ENCODE measurements at places on chromosomes 7 and 10. TPM values are rescaled to one million over a fixed set of nuclear protein-coding genes. Genes with fewer than 3 reads are reported as not detected.

Gene GPR37
- total RNA-seq, result 3.7 TPM

Gene PRF1
- total RNA-seq, result not detected

Gene MEOX2
- total RNA-seq, result not detected

Gene SGCE
- total RNA-seq, result 23.0 TPM

Gene WASHC2C
- total RNA-seq, result 36.4 TPM

DNA sequence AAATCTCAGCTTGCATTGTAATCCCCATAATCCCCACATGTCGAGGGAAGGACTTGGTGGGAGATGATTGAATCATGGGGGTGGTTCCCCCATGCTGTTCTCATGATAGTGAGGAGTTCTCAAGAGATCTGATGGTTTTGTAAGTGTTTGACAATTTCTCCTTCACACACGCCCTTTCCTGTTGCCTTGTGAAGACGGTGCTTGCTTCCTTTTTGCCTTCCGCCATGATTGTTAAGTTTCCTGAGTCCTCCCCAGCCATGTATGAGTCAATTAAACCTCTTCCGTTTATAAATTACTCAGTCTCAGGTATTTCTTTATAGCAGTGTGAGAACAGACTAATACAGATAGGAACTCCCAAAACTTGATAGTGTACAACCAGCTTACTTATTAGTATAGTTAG, 98.6 kb downstream of the CREM start:
- peak; percentile 68 for DNase-seq

DNA sequence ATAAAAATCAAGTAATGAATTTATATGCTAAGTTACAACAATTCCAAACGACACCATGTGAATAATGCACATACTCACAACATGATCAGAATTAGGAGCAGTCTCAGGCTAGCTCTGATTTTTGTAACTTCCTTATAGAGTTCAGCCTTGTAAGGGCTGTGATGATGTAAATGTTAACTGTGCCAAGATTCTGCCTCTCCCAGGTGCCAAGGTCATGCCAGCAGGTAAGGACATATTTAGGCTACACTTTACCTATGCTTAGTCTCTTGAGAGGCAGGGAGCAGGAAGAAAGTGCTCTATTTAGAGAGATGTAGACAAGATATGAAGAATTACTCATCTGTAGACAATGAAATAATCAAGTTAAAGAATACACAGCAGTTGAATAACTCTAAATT, 53.6 kb upstream of the AGR3 start:
- peak; percentile 77 for DNase-seq

DNA sequence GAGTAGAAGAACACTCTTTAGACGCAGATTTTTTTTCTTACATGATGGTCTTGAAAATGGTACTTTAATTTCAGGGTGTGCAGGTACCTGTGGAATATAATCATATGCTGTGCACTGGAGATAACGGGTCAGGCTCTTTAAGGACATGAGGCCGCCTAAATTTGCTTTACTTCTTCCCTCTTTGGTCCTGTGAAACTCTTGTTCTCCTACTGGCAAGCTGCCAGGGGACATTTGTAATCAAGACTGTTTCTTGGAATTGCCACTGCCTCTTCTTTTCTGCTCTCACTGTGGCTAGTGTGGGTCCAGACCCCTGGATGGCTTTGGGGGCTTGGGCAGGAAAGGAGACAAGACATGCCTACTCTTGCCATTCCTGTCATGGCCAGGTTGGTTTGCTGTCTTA, 146.0 kb downstream of the SND1 start:
- DNase-seq, result no peak

DNA sequence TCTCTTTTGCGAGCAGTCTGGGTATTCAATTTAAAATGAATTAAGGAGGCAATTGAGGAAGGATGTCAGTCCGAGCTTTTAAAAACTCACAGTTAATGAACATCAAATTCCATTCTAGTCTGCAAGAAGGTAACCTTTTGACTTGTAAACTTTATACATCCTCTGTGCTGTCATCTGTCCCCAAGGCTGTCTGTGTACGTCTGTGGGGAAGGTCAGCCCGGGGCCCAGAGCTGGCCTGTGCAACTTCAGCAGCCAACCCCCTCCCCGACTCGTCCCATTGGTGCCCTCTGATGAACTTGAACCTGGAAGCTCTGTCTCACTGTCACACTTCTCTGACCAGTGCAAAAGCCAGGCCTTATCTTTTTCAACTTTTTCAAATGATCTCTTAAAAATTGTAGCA, 80.3 kb downstream of the CCDC3 start:
- DNase-seq, result no peak

GRCh38 chr7:55129541-55130394, 111.0 kb downstream of the EGFR start:
- DNase-seq, result peak; percentile 93

DNA sequence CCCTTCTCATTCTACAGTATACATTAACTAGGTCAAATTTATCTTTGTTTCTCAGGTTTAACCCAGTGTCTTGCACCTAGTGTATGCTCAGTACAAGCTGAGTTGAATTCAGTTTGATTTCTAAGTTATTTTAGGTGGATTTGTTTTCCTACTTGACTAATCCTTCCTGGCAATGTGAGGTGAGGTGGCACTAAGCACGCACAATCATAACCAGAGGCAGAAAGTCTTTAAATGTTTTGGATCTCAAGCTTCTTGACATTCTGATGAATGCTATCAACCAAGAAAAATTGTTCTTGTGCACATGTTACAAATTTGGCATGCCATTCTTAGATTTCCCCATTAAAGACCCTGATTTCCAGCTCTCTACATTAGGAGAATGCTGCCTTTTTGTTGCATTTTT, 3.2 kb downstream of the BZW2 start:
- peak; percentile 67 for DNase-seq

GRCh38 chr10:43124574-43125273, 13.5 kb upstream of the CSGALNACT2 start:
- DNase-seq, result no peak

DNA sequence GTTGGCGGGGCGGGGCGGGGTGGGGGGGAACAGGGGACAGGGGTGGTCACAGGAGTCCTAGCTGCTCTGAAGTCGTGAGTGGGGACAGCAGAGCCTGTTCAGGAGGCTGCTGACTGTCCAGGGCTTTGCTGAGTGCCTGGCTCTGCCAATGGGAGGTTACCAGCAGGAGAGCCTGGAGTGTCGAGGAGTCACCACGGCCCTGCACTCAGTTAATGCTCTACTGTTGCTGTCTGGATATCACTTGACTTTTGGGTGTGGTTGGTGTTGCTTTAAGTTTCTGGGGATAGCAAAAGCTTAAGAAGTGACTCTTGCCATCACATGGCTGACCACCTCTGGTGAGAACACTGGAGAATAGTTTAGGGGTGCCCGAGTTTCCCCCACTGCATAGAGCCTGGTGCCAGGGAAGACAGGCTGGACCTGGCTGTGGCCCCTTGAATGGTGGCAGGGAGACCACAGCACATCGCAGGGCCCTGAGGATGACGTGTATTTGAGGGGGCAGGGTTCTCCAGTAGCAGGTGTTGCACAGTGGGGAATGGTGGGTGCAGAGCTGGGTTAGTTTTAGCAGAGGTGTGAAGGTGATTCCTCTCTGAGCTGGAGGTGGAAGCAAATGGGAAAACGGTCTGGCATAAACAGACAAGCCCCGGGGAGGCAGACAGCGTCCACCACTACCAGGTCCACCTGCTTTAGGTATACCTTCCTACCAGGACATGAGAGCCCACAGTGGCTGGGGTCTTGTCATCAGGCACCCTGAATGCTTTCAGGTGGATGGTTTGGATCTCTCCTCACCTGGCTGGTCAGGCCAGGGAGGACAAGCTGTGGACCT, 54.2 kb upstream of the CAMK2B start:
- peak; percentile 44 for DNase-seq

- no peak for DNase-seq
Measured at GRCh38 chr7:80480566-80480965, 31.3 kb downstream of the GNAT3 start.

GRCh38 chr7:78543976-78544375, 745.4 kb downstream of the PHTF2 start:
- no peak for DNase-seq

DNA sequence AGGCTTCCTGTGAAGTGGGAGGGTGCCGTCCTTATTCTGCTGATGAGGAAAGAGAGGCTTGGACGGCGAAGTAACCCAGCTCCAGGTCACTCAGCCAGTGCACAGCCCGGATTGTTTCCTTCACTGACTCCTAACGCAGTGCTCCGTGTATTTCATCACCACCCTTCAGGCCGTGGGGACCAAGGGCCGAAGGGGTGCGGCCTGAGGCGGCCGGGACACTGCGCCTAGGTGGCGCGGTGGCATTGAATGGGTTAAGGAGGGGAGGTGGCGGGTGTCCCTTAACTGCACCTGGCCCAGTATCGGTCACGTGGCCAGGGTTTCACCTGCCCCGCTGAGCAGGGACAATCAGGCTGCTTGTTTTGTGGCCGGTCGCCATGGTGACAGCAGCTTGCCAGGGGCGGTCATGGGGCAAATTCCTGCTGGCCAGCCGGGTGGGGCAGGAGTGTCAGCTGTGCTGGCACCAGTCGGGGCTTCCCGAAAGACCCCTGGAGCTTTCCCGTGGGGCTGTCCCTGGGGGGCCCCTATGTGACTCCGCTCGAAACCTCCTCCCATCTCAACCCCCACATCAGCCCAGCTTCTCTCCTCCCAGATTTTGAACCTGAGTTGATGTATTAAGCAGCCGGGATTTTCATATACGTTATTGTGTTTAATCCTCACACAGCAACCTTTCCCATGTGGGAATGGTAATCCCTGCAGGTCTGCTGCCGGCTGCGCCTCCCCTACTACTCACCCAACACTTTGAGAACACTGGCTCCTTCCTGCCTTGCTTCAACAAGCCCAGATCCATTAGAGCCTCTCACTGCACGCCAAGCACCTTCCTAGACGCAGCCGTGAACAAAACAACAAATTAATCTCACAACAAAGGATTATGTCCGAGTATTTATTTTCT, 4.4 kb upstream of the ABHD11 start:
- DNase-seq, result peak; percentile 27

GRCh38 chr7:38506756-38507155, 124.4 kb downstream of the AMPH start:
- no peak for DNase-seq

DNA sequence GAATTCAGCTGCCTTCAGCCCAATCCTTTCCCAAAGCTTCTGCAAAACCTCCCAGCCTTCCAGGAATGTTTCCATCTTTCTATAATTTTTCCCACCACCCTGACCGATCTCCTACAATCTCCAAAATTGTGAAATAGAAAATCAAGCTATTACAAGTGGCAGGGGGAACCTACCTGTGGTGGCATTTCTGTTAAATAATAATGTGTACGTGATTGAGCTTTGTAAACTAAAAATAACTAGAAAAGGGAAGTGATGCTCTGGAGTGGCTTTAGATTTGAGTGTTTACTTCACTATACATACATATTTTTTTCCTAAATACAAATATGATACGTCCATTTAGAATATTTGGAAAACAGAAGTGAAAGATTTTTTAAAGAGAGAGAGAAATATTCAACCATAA, 593.6 kb downstream of the GRM8 start:
- no peak for DNase-seq

DNA sequence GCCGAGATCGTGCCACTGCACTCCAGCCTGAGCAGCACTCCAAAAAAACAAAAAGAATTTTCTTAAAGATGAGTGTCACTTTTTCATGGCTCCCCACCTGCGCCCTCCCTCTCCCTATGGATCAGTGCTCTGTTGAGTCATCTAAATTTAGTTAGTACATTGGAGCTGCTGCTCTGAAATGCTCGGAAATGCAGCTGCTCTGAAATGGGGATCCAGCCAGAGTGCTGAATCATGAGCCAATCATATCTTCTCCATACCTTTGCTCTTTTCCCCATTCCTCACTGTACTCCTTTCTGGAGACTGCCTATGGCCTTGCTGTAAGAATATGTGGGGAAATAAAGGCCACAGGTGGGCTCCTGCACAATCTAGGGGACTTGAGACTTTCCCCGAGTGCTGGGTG, 188.8 kb downstream of the ZNF438 start:
- DNase-seq, result no peak

DNA sequence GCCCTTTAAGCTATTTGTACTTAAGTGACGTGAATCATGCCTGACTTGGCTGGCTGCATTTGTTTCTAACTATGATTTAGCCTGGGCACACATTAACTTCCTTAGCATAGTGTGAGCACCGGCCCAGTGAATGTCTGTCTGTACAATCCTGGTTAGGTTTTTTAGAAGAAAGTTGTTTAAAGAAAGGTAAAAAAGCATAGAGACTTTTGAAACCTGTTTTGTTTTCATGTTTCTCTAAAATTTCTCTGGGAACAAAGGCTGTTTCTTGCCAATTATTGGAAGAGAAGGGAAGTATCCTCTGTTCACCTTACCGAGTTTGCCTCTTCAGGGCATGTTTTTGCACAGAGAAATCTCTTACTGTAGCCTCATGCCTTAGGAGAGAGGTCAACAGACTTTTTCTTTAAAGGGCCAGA, 42.9 kb upstream of the MET start:
- DNase-seq, result peak; percentile 83

GRCh38 chr7:116557066-116557585, 32.3 kb downstream of the CAV1 start:
- DNase-seq, result no peak

GRCh38 chr10:73816917-73817729, 5.7 kb upstream of the NDST2 start:
- peak; percentile 33 for DNase-seq

- no peak for DNase-seq
Measured at GRCh38 chr10:133276435-133277201, at the start of gene ADAM8. Gene ADAM8 (minus strand): TSS chr10:133276868. CDS start chr10:133276817, 51 bp downstream.

DNA sequence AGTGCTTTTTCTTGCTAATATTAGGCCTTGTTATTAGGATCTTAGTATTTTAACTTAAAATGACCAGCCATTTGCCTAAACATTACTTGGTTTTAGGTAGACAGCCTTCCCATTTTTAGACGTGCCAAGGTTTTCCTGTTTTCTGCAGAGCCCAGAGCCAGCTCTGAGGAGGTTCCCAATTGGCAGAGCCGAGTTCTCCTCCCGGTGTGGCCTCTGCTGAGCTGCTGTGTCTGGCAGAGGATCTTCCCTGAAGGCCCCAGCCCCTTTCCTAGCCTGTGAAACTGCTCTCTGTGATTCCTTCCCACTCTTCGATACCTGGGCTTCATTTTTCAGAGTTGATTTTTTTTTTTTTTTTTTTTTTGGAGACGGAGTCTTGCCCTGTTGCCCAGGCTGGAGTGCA, 91.4 kb downstream of the EEPD1 start:
- DNase-seq, result no peak

- no peak for DNase-seq
Measured at GRCh38 chr10:123134915-123135414, 805 bp upstream of the HMX3 start.

DNA sequence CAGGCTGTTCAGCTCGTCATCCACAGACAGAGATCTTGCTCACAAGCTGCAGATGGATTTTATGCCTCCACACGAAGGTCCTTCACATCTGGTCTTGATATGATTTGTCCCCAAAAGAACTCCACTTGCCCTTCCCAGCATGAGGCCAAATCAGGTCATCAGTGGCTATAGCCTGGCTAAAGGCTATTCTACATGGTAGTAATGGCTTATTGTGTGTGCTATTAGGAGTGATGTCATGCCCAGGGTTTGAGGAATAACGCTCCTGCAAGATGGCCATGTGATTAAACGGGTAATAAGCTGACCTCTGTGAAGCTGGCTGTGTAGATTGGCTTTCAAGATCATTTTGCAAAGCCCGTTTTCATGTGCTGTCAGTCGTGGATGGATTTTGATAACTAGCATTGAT, 313.8 kb downstream of the FRMD4A start:
- DNase-seq, result no peak

GRCh38 chr10:114526126-114526503, 121.8 kb upstream of the AFAP1L2 start:
- DNase-seq, result no peak

Data from bronchial epithelial cell (primary cell).